ENCODE measurements at places on chromosomes 2 and 18. TPM values are rescaled to one million over a fixed set of nuclear protein-coding genes. Genes with fewer than 3 reads are reported as not detected.
A peak's percentile ranks its signal among the peaks of the same experiment; 100 is the strongest.

UGT1A10 gene
- not detected for total RNA-seq

DNA sequence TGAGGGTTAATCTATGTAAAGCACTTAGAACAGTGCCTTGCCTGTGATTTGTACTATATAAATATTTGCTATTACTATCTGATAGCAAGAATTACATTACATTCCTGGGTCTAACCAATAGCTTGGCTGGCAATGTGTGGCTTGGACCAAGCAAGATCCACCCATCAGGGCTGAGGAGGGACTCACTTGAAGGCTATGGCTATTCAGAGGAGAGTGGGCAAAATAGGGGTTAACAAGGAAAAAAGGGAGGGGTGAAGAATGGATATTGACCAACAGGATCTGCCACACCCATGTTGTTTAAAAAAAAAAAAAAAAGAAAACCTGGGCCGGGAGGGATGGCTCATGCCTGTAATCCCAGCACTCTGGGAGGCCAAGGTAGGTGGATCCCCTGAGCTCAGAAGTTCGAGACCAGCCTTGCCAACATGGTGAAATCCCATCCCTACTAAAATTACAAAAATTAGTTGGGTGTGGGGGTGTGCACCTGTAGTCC lies 20.0 kb upstream of the TMBIM1 start:
- H3K4me1 ChIP-seq = no peaks in the 10 kb centered on the region
- DNase-seq = no peak
- no peak overlapping the region for H3K27ac ChIP-seq
- no peaks in the 10 kb centered on the region for H3K36me3 ChIP-seq

DNA sequence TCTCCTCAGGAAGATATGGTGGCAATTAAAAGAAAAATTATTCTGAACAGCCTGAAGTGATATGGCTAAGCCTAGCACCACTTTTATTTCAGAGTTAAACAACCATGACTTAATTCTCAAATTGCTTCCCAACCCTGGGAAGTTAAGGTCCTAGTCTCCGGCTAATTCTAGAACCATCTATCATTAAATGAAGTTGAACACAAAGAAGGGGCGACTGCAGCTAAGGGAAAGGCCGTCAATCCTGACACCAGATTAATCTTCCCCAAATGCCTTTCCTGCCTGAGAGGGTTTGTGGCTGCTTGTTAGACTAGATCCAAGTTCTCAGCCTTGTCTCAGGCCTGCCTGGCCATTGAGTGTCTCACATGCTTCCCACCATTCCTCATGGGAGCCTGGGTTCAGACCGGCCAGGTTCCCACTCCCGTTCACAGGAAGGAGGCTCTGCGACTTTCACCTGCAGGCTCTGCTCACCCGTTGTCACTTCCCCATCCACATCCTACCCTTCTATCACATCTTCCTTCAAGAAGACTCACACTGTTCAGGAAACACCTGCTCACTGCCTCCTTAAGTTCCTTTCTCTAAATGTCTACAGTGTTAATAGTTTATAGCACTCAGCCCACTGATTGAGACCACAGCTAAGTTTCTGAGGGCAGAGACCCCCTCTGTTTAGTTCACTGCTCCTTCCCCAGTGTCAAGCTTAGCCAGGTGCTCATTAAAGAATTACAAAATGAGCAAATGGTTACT lies 282.9 kb upstream of the REV1 start:
- H3K36me3 ChIP-seq = no peaks in the 10 kb centered on the region
- H3K27ac ChIP-seq = no peak overlapping the region
- no peaks in the 10 kb centered on the region for H3K4me1 ChIP-seq
- no peak for DNase-seq
- H3K4me3 ChIP-seq = no peak overlapping the region

CAPN13 gene
- not detected for total RNA-seq

DNA sequence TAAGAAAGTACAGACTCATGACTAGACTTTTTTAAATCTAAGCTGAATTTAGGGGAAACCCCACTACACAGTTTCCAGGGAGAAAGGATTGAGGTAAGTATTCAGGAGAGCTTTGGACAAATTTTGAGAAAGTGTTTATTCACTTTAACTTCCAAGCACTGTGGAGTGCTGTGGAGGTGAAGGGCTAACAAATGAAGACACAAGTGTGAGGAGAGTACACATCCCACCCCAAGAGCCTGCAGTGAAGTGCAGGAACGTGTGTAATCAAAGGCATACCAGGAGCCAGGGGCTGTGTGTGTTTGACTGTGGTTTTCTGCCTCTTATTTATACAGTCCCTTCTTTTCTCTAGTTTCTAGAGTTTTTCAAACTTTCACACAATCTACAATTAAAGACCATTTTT lies 118.3 kb downstream of the CMPK2 start:
- H3K27me3 ChIP-seq = no peaks in the 10 kb centered on the region
- no peak overlapping the region for H3K4me3 ChIP-seq
- H3K36me3 ChIP-seq = no peaks in the 10 kb centered on the region
- DNase-seq = no peak
- no peaks in the 10 kb centered on the region for H3K4me1 ChIP-seq

NT5C1B gene
- not detected for total RNA-seq

ITGAV gene
- total RNA-seq = 55.0 TPM

DNA sequence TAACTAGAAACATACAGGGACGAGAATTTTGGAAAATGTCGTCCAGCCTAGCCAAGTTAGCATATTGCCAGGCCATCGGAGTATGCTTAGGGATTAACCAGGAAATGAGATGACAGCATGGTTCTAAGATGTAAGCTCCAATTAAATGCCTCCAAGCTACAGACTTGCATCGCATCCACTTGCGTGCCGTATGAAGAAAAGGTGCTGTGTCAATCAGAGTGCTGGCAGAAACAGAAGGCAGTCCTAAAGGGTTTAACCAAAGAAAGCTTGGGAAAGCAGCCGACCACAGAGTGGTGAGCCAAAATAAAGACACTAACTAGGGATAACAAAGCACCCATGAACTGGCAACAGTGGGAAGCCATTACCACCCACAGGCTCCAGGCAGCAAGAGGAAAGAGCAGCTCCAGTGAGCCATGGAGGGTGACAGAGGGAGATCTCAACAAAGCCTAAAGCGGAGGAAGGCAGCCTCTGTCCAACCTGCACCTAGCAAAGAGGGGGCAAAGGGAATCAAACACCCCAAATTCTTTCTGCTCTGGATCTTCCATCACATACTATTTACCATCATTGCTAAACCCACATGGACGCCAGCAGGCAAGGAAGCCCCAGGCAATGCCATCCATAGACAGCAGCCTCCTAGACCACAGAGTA lies 27.6 kb upstream of the SOCS6 start:
- no peaks in the 10 kb centered on the region for H3K36me3 ChIP-seq
- H3K27me3 ChIP-seq = no peaks in the 10 kb centered on the region
- H3K4me3 ChIP-seq = no peak overlapping the region
- H3K4me1 ChIP-seq = no peaks in the 10 kb centered on the region
- no peak for DNase-seq
- no peak overlapping the region for H3K27ac ChIP-seq

DNA sequence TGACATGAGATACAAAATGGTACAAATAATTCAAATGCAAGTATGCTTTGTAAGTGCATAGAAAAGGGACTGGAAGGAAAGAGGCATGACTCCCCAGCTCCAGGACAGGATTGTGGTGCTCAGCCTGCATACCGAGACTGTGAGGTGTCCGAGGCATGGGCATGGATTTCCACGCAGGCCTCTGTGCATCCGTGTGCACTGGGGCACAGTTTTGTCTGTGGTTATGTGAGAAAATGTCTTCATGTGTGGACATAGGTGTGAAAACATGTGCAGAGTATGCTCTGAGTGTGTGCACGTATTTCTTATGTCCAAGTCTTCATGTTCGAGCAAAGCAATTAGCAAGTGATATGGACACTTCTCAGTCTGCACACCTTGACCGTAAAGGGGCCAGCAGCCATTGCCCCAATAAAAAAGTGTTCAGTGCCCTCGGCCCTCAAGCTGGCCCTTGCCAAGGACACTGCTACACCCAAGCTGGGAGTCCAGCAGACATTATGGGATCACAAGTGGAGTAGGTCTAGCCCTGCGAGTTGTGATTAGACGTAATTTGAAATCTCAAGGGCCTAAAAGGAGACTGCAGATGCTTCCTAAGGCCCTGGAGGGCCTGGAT lies 120.7 kb downstream of the CYP26B1 start:
- no peaks in the 10 kb centered on the region for H3K36me3 ChIP-seq
- DNase-seq = peak; percentile 22

Data from vagina (tissue), 2 donors.